ENCODE measurements at places on chromosomes 2 and 18.

- DNase-seq: no peak
Measured at GRCh38 chr2:102111823-102112222, 30.7 kb upstream of the IL1R1 start.

GRCh38 chr2:26756337-26756736 lies 7.7 kb upstream of the SLC35F6 start:
- DNase-seq: no peak

DNA sequence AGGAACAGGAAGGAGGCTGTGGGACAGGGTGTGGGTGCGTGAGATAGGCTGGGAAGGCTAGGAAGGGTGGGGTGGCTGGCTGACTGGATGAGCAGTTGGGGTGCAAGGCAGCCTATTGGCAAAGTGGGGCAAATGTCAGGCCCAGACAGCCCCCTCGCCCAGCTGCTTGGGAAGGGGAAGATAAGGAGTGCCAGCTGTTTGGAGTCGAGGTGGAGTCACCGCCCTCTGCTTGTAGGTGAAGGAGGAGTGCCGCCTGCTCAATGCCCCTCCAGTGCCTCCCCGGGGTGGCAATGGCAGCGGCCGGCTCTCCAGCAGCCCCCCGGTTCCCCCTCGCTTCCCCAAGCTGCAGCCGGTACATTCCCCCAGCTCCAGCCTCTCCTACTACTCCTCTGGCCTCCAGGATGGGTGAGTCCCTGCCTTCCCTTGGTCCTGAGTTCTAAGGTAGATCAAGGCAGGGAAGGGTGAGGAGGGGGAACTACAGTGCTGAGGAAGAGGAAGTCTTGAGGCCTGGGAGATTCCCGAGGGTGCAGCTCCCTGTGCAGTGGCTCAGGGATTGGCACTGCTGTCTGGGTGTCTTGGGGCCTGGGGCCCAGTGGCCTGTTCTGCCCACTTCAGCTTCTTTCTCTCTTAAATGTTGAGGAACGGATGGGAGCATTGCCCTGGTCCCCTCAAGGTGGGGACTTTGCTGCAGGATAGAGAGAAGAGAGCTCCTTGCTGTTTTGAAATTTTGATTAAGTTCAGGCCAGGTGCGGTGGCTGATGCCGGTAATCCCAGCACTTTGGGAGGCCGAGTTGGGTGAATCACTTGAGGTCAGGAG lies 13.3 kb downstream of the GAREM2 start:
- no peak for DNase-seq

GRCh38 chr2:209663656-209664055 lies 108.0 kb upstream of the UNC80 start:
- DNase-seq: no peak

- no peak for DNase-seq
Measured at GRCh38 chr2:172985139-172985892, 90.3 kb upstream of the MAP3K20 start.

DNA sequence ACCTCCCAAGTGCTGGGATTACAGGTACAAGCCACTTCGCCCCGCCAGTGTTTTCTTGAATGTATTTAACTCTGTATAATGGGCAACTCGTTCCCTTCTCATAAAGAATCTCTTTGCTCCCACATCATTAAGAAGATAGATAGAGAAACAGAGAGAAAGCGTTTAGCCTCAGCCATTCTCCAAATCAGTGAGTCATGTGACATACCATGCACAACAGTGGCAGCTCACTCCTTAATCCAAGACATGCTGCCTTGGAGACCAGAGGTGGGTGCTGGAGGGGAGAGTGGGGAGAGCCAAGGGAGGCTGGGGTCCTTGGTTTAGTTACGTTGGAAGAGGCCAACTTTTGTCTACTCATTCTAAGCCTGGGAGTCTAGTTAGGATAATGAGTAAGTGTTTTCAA lies 54.7 kb downstream of the TGIF1 start:
- DNase-seq: no peak

GRCh38 chr18:58042826-58043490 lies 1.1 kb upstream of the NEDD4L start:
- DNase-seq: no peak

DNA sequence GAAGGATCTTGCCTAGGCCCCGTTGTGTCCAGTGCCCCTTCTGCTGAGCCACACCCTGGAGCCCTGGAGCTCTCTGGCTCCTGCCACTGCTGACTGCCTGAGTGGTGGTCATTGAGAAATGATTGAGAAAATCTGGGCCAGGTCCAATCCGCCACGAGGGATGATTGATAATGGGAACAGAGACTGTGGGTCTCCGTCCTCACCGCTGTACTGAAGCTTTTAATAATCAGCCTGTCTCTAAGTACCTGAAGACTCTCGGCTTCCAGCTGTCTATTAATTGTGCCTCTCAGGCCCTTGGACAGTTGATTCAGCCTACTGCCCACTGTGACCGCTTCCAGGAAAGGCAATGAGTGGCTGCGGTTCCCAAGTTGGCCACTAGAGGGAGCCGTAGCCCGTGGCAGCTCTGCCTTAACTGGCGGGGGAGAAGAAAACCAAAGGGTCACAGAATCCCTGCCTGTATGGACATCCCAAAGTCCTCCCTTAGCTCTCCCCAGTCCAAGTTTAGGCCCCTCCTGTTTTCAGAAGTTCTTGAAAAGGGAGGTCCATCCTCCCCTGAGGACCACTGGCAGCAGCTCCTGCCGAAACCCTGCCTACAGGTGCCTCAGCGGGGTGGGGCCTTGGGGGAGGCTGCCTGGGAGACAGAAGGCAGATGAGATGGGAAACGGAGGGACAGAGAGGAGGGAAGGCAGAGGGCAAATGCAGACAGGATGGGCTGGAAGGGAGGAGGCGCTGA lies 213.6 kb downstream of the TNS1 start:
- DNase-seq: peak; percentile 97

DNA sequence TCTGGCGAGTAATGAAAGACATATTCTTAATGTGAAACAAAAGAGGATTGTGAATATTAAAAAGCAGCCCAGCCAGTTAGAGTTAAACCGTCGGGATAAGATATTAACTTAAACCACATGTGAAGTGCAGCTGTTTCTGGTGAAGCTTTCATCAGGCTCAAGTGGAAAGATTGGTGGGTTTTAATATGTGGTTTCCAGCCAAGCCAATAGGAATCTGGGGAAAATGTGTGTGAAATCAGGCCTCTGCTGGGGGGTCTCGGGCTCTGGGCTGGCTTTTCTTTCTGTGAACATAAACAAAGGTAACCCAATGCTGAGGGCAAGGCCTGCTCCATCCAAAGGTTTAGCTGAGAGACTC lies 279.6 kb downstream of the SLC4A3 start:
- no peak for DNase-seq

DNA sequence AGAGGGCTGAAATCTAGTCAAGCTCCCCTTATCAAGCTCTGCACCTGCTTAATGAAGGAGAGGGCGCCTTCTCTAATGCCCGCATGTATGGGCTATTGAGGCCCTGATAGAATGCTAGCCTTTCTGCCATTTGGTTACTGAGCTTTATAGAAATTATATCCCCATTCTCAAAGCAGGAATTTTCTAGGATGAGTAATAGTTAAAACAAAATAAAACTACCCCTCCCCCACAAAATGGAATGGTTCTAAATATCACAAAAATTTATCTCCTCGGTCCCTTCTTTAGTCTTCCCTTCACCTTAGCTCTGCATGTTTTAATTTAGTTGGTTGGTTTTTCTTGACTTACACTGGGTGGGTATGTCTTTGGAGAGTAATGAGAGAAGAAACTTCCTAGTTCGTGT lies 37.7 kb downstream of the CD28 start:
- DNase-seq: no peak

- DNase-seq: no peak
Measured at GRCh38 chr2:18219676-18220075, 340.8 kb downstream of the RDH14 start.

GRCh38 chr18:54672846-54673475 lies 81.9 kb downstream of the DYNAP start:
- no peak for DNase-seq

- no peak for DNase-seq
Measured at GRCh38 chr18:42192251-42193248, 237.5 kb downstream of the PIK3C3 start.

- no peak for DNase-seq
Measured at GRCh38 chr2:221137385-221137784, 434.7 kb downstream of the EPHA4 start.

DNA sequence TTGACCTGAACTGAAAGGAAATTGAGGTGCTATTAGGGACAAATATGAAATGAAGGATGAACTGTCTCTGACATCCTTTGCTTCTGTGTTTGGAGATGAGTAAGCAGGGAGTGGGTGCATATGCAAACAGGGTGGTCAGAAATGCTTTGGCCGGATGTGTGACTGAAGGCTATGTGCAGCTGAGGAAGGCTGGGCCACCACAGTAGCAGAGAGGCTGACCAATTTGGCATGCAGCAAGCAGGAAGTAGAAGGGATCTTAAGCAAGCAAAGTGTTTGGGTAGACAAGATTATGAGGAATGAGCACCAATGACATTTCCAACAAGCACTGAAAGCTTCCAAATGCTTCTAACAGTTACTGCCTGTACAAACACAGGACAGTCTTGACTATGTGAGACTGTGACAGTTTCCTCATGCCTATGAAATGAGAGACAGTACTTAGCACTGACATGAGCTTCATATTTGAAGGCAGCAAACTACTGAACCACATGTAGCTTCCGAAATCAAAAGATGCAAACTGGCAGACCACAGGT lies 3.3 kb upstream of the ACTR3 start:
- DNase-seq: no peak

DNA sequence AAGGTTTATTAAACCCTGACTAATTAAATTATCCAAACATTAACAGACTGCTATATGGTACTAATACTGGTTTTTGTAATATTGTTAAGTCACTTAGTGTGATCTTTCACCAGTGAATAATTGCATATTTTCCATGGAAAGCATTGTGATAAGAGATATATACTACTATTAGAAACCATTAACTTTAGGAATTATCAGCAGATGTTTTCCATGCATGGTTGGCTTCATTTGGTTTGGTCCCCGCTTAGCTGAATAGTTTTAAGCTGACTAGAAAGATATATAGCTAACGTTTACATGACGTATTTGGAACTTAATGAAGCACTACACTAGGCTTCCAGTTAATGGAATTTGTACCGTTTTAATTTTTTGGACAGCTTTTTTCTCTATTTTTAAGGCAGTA lies 37.9 kb downstream of the LCLAT1 start:
- DNase-seq: no peak

DNA sequence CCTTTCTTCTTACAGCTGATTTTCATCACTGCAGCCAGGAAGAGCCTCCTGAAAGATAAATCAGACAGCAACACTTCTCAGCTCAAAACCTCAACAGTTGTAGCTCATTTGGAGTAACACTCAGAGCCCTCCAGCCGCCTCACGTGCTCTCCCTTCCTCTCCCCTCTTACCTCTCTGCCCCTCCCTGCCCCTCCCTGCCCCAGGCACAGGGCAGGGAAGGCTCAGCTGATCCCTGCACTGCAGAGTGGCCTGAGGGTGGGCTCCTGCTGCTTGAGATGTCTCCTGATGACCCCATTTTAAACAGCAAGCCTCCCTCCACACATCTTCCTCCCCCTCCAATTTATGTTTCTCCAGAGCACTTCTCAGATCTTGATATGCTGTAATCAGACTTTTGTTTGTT lies 54.4 kb downstream of the SH3YL1 start:
- no peak for DNase-seq

GRCh38 chr18:10090668-10091067 lies 176.9 kb downstream of the VAPA start:
- DNase-seq: no peak

DNA sequence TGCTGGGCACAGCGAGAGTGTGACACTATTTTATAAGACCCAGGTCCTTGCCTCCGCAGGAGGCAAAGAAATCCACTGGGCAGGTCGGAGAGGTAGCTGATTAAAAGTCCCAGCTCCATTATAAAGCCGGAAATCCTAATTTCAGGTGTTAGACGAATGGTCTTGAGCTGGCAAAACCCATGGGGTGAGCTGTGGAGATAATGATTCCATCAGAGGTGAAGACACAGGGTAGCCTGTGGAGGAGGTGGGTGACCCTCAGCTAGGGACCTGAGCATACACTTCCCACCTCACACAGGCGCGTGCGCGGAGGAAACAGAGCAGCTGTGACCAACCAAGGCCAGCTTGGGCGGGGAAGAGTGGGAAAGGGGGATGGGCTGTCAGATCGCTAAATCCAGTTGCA lies 201.7 kb upstream of the CXCR4 start:
- DNase-seq: no peak

DNA sequence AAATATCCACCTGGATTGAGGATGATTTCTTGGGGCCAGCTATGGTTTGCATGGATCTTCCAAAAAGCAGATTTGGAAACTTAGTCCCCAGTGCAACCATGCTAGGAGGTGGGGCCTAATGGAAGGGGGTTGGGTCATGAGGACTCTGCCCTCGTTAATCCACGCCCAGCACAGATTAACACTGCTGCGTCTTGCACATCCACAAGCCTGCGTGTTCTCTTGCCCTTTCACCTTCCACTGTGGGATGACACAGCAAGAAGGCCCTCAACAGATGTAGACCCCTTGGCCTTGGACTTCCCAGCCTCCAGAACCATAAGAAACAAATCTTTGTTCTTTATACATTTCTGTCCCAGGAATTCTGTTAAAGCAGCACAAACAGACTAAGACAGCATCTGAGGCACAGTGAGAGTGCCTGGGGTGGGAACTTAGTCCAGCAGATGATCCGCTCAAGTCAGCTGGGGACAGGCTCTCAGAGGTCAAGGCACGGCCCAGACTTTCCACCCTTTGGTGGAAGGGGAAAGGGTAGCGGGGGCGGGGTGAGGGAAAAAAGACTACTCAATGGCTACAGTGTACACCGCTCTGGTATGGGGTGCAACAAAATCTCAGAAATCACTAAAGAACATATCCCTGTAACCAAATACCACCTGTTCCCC lies 2.4 kb downstream of the RAB17 start:
- DNase-seq: no peak
